ENCODE measurements at places on chromosomes 4 and X. TPM values are rescaled to one million over a fixed set of nuclear protein-coding genes. Genes with fewer than 3 reads are reported as not detected.

The UNC5C gene
- 0.65 TPM for total RNA-seq

The TSPAN6 gene
- 42.4 TPM for total RNA-seq

The MAGEC1 gene
- not detected for total RNA-seq

The NOX1 gene
- total RNA-seq = not detected

The MAGEB2 gene
- total RNA-seq = not detected

The DHRSX gene
- total RNA-seq = 20.3 TPM

The KCNE5 gene
- not detected for total RNA-seq

The VEGFD gene
- total RNA-seq = 4.4 TPM

The KIAA1210 gene
- total RNA-seq = under 0.01 TPM

The WAS gene
- 7.9 TPM for total RNA-seq

The CENPVL1 gene
- total RNA-seq = not detected

The OPN1MW gene
- total RNA-seq = not detected

The NXF2B gene
- not detected for total RNA-seq

The PRRG3 gene
- 1.5 TPM for total RNA-seq

The GABRA4 gene
- total RNA-seq = not detected

The CENPC gene
- 35.2 TPM for total RNA-seq

The TMA16 gene
- total RNA-seq = 33.3 TPM

The ZXDA gene
- 10.2 TPM for total RNA-seq

The DRD5 gene
- not detected for total RNA-seq

The FAM90A26 gene
- not detected for total RNA-seq

The TRIM61 gene
- 1.5 TPM for total RNA-seq

The CC2D2A gene
- 8.7 TPM for total RNA-seq

The FMR1NB gene
- total RNA-seq = not detected

The S100G gene
- total RNA-seq = not detected

The CFAP99 gene
- total RNA-seq = not detected

The GC gene
- not detected for total RNA-seq

The ARMCX4 gene
- 12.2 TPM for total RNA-seq

The EMCN gene
- 10.2 TPM for total RNA-seq

The RAB9B gene
- total RNA-seq = 1.1 TPM

The BEX5 gene
- not detected for total RNA-seq

The UCP1 gene
- total RNA-seq = not detected

The SFRP2 gene
- total RNA-seq = 3.1 TPM

The SHROOM4 gene
- 16.6 TPM for total RNA-seq

The AFF2 gene
- 7.6 TPM for total RNA-seq
